ENCODE measurements at places on chromosomes 7 and 10. TPM values are rescaled to one million over a fixed set of nuclear protein-coding genes. Genes with fewer than 3 reads are reported as not detected.

CSTF2T gene
- 15.5 TPM for total RNA-seq

AZGP1 gene
- 590 TPM for total RNA-seq

CBX3 gene
- 42.3 TPM for total RNA-seq

MYO3A gene
- 8.1 TPM for total RNA-seq

TPST1 gene
- 10.4 TPM for total RNA-seq

OR2A1 gene
- not detected for total RNA-seq

GRCh38 chr10:12324530-12324929 is 24.8 kb upstream of the CAMK1D start:
- DNase-seq: no peak

DNA sequence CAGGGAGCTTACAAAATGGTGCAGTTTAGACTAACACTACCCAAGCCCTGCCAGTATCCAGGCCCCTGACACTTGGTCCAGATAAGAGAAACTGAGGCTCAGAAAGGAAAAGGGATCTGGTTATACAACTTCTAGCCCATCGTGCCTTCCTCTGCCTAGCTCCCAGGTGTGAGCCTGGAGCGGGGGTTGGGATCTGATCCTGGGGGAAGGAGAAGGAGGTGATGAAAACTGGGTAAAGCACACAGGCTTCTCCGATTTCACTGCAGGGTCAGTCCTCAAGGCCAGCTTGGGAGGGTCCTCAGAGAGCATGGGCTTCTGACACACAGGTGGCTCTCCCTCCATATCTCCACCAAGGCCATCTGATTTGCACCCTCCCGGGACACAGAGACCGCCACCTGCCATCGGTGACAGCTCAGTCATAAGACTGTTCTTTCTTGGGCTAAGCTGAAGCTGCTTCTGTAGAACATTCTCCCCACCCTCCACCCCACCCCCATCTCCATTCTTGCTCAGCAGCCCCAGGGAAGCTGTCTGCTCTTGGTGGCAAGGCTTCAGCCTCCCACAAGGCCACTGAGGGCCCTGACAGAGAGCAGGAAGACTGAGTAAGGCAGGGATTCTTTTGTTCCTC is 16.4 kb downstream of the SRRM3 start:
- DNase-seq: no peak

DNA sequence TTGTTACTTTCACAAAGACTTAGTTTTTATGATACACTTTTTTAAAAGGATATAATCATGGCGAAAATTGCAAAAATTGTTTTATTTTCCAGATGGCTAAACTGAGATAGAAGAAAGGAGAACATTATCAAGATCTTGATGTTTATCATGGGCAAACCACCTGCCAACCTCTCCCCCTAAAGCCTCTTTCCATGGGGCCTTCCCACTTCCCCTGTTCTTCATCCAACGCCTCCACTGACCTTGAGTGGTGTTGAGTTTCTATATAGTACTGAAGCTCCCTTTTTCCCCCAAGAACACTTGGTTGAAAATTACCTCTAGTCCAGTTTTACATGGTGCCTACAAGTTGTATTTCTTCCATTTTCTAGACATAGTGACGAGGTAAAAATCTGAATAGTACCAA is 5.0 kb downstream of the CREB3L2 start:
- DNase-seq: no peak

DNA sequence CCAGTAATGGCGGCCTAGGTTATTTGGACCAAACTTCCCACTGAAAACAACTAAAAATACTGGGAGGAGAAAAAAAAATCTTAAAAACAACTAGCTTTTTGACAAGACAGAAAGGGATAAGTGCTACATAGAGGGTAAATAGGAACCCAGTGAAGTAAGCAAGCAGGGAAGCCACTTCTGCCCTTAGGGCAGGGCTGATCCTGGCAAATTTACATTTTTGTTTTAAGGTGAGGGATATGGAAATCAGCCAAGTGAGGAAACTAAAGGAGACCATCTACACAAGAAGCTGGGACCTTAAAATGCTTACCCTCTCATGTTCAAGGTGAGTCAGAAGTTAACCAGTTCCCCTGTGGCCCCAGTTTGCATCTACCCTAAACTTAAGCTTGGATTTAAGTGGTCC is 46.5 kb upstream of the CYCS start:
- DNase-seq: no peak

DNA sequence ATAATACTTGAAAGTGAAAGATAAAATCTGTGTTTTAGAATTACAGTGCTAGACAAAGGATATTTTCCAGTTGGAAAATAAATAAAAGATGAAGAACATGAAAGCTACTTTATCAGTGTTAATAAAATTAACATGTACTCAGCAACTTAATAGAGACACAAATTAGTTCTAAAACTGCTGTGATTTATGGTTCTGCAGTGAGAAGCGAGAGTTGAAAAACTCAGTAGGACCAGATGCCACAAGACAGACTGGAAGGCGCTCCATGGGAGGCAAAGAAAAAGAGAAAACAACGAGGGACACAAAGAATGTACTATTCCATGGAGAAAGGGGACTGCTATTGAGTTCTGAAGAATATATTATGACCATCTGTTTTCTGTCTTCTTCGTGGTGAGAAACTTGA is 590.4 kb downstream of the PHTF2 start:
- DNase-seq: no peak

DNA sequence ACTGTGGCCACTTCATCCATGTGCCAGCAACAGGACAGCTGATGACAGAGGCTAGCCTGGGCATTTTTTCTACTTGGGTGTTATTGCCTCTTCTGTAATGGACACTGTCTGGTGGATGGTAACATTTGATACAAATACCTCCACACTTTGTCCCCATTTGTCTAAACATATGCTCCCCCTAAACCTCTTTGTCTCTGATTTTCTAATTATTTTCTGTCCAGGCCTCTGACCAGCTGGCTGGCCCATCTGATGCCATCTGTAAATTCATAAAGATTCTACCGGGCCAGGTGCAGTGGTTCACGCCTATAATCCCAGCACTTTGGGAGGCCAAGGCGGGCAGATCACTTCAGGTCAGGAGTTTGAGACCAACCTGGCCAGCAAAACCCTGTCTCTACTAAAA is 84.7 kb upstream of the IFRD1 start:
- DNase-seq: no peak

DNA sequence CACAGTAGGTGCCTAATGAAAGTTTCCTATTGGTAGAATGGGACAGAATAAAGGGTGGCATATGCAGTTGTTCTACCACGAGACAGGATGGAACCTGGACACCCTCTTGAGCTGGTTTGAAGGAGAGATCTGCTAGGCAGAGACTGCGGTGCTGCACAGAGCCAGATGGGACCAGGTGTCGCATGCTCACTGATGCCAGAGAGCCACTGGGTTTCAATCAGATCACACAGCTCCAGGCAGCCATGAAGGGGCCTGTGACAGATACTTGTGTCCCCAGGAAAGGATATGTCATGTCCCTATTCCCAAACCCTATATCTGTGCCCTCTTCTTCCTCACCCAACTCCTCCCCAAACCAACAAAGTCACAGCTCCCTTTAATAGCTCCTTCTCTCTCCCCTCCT is 235.7 kb downstream of the PRPF18 start:
- no peak for DNase-seq

- DNase-seq: no peak
Measured at GRCh38 chr7:121433775-121434174, 37.7 kb upstream of the FAM3C start.

DNA sequence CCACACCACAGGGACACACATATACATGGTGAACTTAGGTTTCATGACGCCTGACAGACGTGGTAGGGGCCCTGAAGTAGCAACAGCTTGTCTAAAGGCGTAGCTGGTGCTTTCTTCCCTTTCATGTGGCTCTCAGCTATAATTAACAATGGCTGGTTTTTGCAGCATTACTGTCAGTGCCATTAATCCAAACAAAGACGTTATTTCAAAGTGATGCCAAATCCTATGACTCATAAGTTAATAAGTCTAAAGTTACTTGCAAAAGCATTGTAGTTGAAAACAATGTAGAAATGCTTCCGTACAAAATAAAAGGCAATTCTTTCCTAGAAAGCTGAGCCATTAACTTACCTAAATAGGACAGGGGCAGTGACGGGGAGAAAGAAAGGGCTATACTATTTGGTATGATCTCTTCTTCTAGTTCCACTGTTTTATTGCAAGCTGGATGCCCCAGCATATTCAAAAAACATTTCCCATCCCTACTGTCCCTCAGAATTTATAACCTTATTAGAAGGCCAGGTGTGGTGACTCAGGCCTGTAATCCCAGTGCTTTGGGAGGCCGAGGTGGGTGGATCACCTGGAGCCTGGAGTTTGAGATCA is 105.4 kb downstream of the ODAD2 start:
- DNase-seq: no peak

All from suprapubic skin (tissue), 4 donors.